ENCODE measurements at places on chromosomes 7 and 10.

GRCh38 chr7:12573885-12574284, 3.4 kb downstream of the SCIN start:
- no peak for DNase-seq

- DNase-seq: no peak
Measured at GRCh38 chr7:135842446-135843179, 94.0 kb upstream of the FAM180A start.

DNA sequence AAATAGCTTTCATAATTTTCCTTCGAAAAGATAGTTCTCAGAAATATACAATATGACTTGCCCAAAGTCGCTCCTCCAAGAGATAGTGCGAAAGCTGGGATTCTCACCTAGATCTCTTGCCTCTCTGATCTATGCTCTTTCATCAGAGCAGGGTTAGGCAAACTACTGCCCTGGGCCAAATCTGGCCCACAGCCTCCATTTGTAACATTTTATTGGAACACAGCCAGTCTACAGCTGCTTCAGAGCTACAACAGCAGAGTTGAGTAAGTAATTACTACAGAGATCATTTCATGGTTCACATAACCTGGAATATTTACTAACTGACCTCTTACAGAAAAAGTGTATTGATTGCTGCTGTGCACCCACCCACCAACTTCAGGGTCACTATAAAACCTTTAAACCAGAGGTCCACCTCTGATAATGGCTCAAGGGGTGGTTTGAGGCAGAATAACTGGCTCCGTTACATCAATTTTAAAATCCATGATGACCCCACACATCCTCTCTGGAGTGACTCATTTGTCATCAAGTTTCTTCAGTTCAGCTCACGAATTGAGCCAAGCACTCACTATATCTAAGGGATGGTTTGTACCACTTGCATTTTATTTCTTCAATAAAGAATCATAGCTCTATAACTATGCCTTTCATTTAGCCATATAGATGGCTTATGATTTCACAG, 1019.0 kb downstream of the XPNPEP1 start:
- DNase-seq: no peak

GRCh38 chr7:113487925-113488731, 369.8 kb upstream of the SMIM30 start:
- no peak for DNase-seq

DNA sequence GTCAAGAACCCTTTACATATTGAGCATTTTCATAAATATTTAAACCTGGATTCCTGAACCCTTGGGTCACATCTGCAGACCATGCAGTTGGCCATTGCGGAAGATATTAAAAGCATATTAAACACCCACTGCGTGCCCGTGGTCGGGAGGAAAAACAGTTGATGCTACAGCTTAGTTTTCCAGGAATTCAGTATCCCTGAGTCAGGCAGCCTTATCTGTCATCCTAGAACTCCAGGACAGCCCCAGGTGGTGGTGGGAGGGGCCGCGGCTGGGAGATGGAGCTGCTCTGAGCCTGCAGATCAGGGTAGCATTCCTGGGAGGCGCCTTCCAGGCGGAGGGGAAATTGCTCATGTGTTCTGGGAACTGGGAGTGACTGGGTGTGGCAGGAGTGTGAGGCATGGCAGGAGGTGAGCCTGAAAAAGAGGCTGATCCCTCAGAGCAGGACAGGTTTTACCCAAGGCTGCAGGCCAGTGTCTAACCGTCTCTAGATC, 222.9 kb upstream of the SH2B2 start:
- DNase-seq: peak; percentile 31

DNA sequence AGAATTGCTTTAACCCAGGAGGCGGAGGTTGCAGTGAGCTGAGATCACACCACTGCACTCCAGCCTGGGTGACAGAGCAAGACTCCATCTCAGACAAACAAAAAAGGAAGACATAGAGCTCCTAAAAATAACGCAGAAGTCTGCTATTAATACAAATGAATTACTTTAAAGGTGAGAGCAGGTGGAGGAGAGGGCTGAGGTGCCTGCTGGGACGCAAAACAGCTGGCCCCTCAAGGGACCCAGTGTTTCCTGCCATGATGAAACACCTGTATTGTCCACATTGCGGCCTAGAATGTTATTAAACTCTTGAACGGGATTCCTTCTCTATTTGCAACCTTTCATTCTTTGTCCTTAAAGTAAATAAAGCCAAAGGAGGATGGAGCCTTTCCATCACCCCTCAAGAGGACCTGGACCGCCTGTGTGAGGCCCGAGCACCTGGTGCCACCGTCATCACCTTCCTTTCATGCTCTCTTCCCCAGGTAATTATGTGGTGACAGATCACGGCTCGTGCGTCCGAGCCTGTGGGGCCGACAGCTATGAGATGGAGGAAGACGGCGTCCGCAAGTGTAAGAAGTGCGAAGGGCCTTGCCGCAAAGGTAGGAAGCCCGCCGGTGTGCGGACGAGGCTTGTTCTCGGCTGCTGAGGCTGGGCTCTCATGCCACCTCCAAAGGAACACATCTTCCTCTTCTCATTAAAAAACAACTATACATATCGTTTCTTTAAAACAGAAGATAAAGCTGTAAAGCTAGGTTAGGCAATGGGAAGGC, 136.7 kb downstream of the EGFR start:
- DNase-seq: no peak

- DNase-seq: no peak
Measured at GRCh38 chr7:94266238-94266644, 128.5 kb upstream of the COL1A2 start.

- no peak for DNase-seq
Measured at GRCh38 chr10:128563387-128563786, 437.2 kb upstream of the MKI67 start.

DNA sequence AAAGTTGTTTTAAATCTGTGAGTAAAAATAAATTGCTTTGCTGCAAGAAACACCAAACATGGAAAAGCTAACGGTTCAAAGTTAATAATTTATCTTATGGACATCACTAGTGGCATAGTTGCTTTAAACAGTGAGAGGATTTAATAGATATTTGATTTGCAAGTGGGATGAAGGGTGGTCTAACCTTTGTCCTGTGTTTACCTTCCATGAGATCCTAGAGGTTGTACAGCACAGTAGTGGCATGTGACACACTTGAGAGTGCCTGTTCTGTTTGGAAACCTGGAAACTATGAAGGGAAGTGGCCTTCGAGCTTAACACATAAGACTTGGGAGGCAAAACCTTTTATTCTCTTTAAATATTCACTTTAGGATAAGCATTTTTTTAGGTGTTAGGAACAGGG, 16.0 kb downstream of the EGFR start:
- no peak for DNase-seq

- no peak for DNase-seq
Measured at GRCh38 chr7:140525743-140526142, 46.4 kb upstream of the MKRN1 start.

DNA sequence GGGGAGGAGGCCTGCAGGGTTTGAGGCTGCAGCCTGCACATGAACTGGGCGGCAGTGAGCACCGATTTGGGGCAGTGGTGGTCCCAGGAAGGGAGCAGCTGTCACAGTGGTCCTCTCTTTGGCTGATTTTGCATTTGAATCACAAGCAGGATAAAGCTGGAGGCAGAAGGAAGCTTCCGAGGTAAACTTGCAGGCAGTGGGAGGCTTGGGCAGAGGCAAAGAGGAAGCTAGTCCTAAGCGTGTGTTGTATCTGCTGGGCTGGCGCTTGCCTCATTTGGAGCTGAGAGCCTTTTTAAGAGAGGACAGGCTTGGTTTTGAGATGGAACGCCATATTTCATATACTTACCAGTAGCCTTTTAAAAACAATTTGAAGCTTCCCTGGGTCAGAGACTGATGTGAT, 177.2 kb upstream of the PODXL start:
- DNase-seq: no peak

DNA sequence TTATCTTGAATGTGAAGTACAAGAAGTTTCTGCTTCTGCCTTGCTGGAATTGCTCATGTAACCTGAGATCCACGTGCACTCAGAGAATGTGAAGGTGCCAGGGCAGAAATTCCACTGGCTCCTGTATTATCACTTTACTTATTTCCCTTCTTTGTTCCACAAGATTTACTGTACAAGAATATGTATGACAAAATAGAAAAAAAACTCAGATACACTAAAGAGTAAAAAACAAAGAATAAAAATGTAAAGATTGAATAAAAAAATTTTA, 43.0 kb downstream of the PLCE1 start:
- DNase-seq: no peak

DNA sequence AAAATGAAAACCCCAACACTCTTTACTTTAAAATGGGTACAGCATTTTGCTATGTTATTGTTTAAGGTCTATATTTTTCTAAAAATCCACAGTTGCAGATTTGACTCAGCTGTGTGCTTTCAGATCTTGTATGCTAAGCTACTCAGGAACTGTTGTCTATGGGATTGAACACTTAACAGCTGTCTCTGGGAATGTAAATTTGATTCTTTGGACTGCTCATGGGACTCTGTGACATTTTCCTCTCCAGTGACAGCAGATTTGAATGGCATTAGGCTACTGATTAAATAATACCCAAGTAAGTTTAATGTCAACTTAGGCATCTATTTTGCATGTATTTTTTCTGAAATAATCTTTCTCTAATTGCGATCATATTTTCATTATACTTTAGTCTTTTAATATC, 1.7 kb upstream of the CD36 start:
- no peak for DNase-seq
